Brain (organoid and tissue), 16 donors: ENCODE measurements at places on chromosomes 5 and 9.

GRCh38 chr9:78863531-78863930 is 566.6 kb downstream of the PSAT1 start:
- no peak for DNase-seq

GRCh38 chr9:106052735-106053134 is 358.4 kb downstream of the TMEM38B start:
- no peak for DNase-seq

GRCh38 chr9:137026828-137027227 is 1.2 kb downstream of the ABCA2 start:
- DNase-seq, result no peak

- peak; percentile 20 for DNase-seq
These were observed 89.6 kb upstream of the CEP78 start for GRCh38 chr9:78146241-78146640.

GRCh38 chr5:172733131-172733973 is 37.6 kb downstream of the DUSP1 start:
- DNase-seq, result no peak

- no peak for DNase-seq
These were observed 247.1 kb upstream of the ELAVL2 start for GRCh38 chr9:24073007-24073592.

DNA sequence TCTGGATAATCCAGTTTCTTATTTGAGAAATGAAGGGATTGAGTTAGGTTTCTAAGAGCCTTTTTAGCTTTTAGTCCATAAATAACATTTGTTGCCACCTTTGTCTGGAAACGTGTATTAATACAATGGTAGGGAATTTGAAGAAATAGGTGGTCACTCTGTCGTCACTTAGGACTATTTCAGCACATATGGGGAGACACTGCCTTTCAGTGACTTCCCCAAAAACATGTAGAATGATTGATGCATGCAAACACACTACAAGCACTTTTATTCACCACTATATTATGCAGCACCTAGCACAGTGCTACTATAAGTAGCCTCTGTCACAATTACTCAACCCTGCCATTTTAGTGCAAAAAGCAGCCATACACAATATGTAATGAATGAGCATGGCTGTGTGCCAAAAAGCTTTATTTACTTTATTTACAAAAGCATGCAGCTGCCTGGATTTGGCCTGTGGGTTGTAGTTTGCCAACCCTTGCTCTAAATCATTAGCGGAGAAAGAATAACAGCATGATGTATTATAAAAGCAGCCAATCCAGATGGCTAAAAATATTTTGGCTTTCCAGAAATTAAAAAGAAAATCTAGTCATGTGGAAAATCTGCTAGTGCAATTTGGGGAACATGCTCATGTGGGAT is 154.2 kb upstream of the HMHB1 start:
- peak; percentile 84 for DNase-seq

GRCh38 chr9:123691765-123692303 is 238.1 kb downstream of the DENND1A start:
- no peak for DNase-seq

DNA sequence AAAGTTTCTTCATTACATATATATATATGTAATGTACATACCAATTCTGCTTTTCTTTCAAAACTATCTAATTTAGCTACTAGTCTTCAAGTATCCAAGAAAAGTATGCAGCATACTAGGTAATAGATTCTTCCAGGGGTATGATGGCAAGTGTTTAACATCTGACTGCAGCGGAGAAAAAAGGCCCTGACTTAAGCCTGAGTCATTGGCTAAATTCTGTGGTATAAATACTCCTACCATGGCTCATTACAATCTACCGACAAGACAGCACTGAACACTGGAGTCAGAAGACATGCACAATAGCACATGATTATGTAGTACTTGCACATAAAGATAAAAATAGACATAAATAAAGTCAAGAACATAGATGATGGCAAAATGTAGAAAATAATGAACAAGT is 439.9 kb downstream of the BRINP1 start:
- DNase-seq, result no peak

DNA sequence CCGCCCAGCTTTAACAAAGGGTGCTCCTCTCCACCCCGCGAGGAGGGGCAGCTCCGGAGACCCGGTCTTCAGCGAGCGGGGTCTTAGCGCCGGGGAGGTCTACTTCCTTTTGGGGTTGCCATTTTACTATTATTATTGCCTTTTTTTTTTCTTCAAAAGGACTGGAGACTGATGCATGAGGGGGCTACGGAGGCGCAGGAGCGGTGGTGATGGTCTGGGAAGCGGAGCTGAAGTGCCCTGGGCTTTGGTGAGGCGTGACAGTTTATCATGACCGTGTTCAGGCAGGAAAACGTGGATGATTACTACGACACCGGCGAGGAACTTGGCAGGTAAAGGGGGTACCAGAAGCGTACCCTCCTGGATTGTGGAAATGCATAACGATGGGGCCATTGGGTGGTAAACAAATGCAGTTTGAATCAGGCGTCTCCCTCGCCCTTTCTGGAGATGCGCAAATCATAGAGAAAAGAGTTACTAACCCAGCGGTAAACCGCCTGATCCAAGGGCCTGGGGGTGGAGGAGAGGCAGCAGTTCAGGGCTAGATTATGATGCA is 1.2 kb downstream of the DAPK1 start:
- DNase-seq, result peak; percentile 62

DNA sequence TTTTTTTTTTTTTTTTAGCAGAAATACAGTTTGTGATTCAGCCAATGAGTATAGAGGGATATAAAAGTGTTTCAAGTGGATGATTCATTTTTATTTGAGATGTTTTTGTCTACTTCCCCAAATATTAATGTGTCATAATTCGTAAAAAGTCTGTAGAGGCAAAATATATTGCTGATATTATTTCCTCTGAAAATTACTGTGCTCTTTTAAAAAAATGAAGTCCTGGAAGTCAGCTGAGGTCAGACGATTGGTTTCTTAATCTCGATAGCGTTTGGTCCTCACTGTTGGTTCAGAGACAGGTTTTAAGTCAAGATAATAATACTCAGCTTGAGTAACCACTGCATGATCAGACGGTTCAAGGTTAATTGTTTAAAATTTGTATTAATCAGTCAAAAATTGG is 19.5 kb downstream of the IL9 start:
- DNase-seq, result no peak

GRCh38 chr5:55039843-55040242 is 15.8 kb downstream of the GZMK start:
- no peak for DNase-seq

DNA sequence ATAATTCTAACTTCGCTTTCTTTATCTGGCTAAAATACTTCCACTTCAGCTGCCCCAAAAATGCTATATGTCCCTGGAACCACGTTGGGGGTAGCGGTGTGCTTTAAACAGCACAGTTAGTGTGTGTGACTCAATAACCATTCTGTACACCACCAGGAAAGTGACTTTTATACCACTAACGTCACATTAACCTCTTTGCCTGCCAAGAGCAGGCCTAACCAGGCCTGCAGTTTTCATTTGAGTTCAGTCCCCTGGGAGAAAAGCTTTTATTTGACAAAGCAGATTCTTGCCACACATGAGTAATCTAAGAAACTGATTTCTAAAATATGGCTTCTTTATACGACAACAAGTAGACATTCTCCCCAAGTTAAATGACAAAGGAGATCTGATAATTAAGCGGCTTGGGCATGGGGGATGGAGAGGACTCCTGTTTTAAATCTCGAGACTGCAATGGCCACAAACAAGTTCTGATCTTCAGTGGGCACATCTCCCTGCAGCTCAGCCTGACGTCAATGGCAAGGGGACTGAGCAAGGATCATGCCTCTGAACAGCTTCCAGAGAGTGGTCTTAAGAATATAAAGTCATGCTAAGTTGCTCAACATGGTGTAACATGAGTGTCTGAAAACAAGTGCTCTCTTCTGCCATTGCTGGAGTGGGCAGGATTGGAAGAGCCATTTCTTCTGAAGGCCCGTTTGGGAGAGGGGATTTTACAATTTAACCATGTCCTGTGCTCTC is 91.8 kb downstream of the GLIS3 start:
- peak; percentile 18 for DNase-seq

DNA sequence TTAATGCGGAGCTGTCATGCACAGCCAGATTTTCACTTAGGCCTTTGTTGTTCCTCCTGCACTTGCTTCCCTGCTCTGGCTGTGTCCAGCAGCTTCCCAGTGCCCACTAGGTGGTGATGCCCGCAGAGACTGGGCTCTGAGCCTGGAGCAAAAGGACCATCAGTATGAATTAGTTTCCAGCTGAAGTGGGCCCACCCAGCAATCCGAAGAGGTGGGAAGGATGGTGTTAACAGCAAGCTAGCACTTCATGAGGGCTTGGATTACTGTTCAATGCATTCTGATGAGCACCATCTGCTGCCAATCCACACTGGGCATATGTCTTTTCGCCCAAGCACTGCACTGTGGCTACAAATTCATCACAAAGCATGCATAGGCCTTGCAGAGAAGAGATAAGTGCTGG is 459.1 kb downstream of the SPOCK1 start:
- DNase-seq, result peak; percentile 94

GRCh38 chr5:179065703-179066102 is 5.5 kb downstream of the ZNF354C start:
- no peak for DNase-seq

DNA sequence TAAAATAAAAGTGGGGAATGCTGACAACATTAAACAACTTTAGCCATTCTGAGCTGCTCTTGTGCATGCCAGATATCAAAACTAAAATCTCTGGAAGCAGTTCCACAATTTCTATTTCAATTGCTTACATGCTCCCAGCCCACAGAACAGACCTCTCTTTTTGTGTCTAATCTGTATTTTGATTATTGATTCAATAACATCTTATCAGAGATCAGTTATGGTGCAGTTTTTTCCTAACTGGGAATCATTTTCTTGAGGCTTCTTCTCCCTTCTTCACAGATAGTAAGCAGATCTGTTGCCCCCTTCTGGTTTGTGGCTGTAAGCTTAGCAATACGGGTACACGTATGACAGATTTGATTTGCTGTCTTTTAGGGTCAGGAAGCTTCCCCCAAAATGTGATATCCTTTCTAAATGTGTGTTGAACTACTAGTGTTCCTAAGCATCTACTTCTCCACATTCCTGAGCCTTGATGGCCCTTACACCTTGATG is 39.4 kb downstream of the MRPS27 start:
- peak; percentile 74 for DNase-seq

DNA sequence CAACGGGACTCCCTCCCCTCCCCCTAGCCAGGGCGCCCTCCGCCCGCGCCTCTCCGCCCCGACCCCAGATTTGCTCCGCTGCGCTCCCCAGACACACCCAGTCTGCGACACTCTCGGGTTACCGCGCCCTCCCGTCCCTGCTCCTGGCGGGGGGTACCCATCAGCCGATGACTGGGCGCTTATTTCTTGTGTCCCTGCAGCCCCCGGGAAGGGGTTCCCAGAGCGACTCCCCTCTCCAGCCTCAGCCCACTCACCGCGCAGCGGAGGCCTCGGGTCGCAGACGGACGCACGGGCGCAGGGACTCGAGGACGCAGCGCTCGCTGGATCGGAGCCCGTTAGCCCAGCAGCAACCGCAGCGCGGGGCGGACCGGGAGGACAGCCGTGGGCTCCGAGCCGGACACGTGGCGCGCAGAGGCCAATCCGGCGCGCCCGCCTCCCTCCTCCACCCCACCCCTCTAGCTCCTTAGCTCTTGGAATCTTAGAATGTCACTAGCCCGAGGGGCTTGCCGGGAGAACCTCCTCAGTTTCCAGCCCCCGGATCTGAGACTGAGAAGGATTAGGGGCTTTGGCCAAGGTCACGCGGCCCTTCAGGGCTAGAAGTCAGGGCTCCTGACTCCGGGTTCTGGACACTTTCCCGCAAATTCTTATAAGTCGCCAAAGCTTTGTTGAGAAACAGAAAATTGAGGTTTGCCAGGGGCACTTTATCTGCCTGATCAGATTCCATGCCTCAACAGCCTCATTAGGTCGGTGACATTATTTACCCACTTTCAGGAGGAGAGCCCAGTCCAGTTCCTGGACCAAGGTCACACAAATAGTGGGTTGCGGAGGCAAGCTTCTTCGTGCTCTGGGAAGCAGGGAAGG is at the start of gene ANXA6:
ANXA6 (minus strand) TSS at position 354 of the 861 bp plus-strand sequence. CDS start 9,878 bp downstream, outside the sequence.
- peak; percentile 93 for DNase-seq

DNA sequence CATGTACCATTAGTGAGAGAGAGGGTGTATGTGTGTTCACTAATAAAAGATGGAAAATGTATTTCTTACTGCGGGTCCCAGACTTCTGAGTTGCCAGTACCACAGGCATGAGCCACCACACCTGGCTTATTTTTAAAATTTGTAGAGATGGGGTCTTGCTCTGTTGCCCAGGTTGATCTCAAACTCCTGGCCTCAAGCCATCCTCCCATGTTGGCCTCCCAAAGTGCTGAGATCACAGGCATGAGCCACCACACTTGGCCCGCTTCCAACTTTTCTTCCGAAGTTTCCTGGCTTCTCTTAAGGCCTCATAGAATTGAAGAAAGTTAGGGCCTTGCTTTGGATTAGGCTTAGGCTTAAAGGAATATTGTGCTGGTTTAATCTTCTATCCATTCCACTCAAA is 40.4 kb upstream of the F2RL2 start:
- no peak for DNase-seq

DNA sequence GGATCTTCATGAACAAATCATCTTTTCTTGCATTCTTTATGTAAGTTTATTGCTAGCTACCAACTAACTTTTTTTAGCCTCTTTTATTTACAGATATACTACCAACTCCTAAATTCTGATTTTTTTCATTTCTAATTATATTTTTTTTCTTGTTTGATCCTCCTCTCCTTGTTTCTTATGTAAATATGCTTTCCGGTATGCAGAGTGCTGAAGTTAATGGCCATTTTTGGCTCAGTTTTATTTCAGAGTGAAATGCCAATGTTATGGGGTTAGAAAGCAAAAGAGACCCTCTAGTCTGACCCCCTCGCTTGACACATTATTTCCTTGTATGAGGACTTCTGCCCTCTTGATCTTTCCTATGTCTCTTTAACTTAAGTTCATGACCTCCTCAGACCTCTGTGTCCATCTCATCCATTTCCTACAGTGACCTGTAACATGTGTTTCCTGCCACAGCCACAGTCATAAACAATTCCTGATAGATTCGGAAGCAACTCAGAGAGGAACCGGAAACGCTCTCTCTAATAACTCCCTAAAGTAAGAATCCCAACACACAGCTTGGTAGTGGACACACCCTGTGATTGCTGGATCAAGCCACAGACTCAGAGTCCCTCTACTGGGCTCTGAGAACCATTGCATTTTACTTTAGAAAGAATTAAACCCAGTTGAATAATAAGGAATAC is 42.9 kb upstream of the AFAP1L1 start:
- DNase-seq, result peak; percentile 54

DNA sequence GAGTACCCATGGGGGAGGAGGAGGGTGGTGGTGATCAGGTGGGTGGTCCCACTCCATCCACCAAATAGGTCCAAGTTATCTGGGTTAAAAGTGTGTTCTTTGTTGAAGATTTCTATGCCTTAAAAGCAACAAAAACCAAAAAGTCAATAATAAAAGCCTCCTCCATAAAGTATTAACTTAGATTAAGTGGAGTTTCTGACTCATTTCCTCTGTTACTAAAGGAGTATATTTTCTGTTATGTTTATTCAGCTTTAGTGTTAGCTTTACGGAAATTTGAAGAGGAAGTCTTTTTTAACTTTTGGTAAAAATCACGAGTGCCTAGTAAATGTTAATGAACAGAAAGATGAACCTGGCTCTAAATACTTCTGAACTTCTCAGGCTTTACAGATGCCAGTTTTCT is 17.8 kb downstream of the FBXO38 start:
- no peak for DNase-seq
